ENCODE measurements at places on chromosomes 5 and 9.
A peak's percentile ranks its signal among the peaks of the same experiment; 100 is the strongest.

- no peaks in the 10 kb centered on the region for H3K36me3 ChIP-seq
- no peak overlapping the region for H3K4me3 ChIP-seq
- H3K27me3 ChIP-seq, result no peaks in the 10 kb centered on the region
- no peak overlapping the region for H3K27ac ChIP-seq
Measured at GRCh38 chr5:11044581-11044980, 283.5 kb upstream of the DAP start.

- H3K4me3 ChIP-seq, result no peak overlapping the region
- H3K27me3 ChIP-seq, result no peaks in the 10 kb centered on the region
- no peak for DNase-seq
- H3K27ac ChIP-seq, result no peak overlapping the region
- no peaks in the 10 kb centered on the region for H3K4me1 ChIP-seq
- H3K36me3 ChIP-seq, result no peaks in the 10 kb centered on the region
Measured at GRCh38 chr5:59066367-59067163, 483.7 kb downstream of the RAB3C start.

- no peak overlapping the region for H3K27ac ChIP-seq
- H3K4me1 ChIP-seq, result no peaks in the 10 kb centered on the region
- H3K4me3 ChIP-seq, result no peak overlapping the region
- no peaks in the 10 kb centered on the region for H3K36me3 ChIP-seq
- H3K27me3 ChIP-seq, result no peaks in the 10 kb centered on the region
Measured at GRCh38 chr5:164680812-164681520, 1175.5 kb downstream of the MAT2B start.

DNA sequence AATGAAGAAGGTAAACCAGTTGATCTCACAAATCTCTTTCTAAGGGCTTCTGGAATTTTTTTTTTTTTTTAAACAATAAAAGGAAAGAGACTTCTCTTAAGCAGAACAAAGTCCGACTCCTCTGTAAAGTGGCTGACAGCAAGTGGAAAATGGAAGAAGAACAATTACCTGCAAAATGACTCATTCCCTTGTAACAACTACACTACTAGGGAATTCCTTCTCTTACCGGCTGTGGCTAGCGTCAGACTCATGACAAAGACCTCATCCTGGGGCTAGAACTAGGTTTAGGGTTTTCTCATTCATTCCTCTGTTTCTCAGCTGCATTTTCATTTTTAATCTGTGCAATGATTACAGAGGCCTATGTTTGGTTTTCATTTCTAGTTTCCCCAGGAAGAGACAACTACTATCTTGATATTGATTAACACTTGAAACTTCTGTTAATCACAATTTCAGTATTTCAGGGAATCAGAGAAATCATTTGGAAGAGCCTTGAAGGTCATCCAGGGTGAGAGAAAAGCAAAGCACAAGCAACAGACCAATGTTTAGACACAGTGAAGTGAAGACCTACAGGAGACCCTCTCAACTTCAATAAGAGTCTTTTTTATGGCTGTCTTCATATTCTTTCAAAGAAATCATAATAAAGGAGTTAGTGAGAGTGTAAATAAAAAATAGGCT is 437.9 kb downstream of the RAB3C start:
- DNase-seq, result no peak
- H3K4me1 ChIP-seq, result no peaks in the 10 kb centered on the region
- no peaks in the 10 kb centered on the region for H3K27me3 ChIP-seq
- no peak overlapping the region for H3K4me3 ChIP-seq
- H3K27ac ChIP-seq, result no peak overlapping the region
- H3K36me3 ChIP-seq, result no peaks in the 10 kb centered on the region

GRCh38 chr5:153900703-153901395 is 137.9 kb downstream of the FAM114A2 start:
- no peak overlapping the region for H3K4me3 ChIP-seq
- H3K27me3 ChIP-seq, result no peaks in the 10 kb centered on the region
- DNase-seq, result no peak
- H3K4me1 ChIP-seq, result peaks cover 4% of the 10 kb centered on the region
- no peak overlapping the region for H3K27ac ChIP-seq
- H3K36me3 ChIP-seq, result no peaks in the 10 kb centered on the region

GRCh38 chr9:3299872-3300271 is 225.9 kb downstream of the RFX3 start:
- H3K27me3 ChIP-seq, result no peaks in the 10 kb centered on the region
- no peak overlapping the region for H3K4me3 ChIP-seq
- DNase-seq, result no peak
- H3K36me3 ChIP-seq, result no peaks in the 10 kb centered on the region
- no peak overlapping the region for H3K27ac ChIP-seq
- no peaks in the 10 kb centered on the region for H3K4me1 ChIP-seq

DNA sequence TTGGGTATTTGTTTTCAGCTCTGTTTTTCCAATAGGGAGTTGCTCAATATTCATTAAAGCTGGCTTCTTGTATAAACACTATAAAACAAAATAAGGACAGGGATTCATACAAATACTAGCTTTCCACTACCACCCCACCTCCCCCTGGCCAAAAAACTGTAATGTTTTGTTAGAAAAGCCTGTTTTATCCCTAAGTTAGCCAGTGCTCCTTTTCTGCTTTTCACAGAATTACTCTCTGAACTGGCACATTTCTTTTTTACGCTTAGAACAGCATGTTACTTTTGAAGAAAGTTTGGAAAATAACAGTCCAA is 147.4 kb upstream of the DMRT1 start:
- H3K27ac ChIP-seq, result peak overlapping the region; percentile 85
- H3K36me3 ChIP-seq, result no peaks in the 10 kb centered on the region
- peak overlapping the region; percentile 24 for H3K4me3 ChIP-seq

DNA sequence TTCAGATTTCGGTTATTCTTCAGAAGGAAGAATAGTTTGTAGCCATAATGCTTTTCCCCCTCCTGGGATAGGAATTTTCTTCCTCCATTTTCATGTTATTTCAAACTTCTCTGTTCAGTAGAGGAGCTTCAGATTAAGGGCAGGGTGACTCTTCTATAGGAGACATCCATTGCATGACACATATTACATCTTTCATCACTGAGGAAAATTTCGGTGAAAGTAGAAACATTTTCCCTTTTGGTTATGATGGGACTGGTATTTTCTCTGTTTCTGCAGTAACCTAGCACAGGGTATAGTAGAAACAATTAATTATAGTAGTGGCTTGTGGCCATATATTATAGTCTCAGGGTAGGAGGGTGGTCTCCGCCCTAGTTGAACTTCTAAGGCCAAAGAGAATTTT is 1.1 kb downstream of the IPO11 start:
- no peak overlapping the region for H3K27ac ChIP-seq
- peak overlapping the region; percentile 100 for H3K4me3 ChIP-seq
- H3K4me1 ChIP-seq, result peaks cover 3% of the 10 kb centered on the region

GRCh38 chr5:156135531-156135930 is 191.4 kb upstream of the SGCD start:
- H3K27ac ChIP-seq, result no peak overlapping the region
- H3K27me3 ChIP-seq, result no peaks in the 10 kb centered on the region
- H3K36me3 ChIP-seq, result no peaks in the 10 kb centered on the region

- H3K36me3 ChIP-seq, result no peaks in the 10 kb centered on the region
- peaks cover 1% of the 10 kb centered on the region for H3K4me1 ChIP-seq
- H3K4me3 ChIP-seq, result no peak overlapping the region
- no peak for DNase-seq
Measured at GRCh38 chr5:116506488-116506887, 68.1 kb downstream of the SEMA6A start.

DNA sequence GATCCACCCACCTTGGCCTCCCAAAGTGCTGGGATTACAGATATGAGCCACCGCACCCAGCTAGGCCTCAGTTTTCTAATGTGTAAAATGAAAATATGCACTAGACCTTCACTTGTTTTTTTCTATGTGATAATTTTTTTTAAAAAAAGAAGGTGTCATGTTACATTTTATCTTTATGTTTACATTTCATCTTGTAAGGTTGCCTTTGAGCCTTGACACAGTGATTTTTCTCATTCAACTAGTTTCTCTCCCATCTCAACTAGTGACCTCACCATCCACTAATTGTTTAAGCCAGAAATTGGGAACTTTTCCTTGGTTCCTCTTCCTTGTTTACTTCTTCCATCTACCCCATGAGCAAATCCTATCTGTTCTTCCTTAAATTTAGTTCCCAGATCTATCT is 21.5 kb downstream of the TMC1 start:
- H3K4me3 ChIP-seq, result no peak overlapping the region
- no peaks in the 10 kb centered on the region for H3K4me1 ChIP-seq
- H3K27ac ChIP-seq, result no peak overlapping the region
- H3K36me3 ChIP-seq, result no peaks in the 10 kb centered on the region

DNA sequence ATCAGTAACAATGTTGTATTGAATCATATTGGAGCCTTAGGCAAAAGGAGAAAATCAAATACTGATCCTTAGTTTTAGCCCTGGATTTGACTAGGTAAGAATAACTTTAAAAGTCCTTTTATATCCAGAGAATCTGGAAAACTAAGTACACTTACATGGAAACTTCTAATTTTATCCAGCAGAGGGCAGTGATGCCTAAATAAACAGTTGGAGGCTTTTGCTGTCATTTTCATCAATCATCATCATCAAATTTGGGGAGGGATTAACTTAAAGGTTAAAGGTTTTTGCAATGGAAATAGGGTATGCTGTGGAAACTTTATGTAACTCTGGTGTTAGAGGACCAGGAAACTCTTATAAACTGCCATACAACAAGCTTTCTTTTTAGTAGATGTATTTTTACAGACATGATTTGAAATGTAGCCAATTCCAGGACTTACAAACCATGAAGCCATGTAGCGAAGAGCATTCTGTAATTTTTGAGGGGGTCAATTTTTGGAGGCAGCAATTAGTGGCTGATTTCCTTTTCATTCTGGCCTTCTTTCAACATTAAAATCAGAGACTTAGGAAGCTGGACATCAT is 112.7 kb downstream of the OSTF1 start:
- H3K27ac ChIP-seq, result no peak overlapping the region
- H3K27me3 ChIP-seq, result no peaks in the 10 kb centered on the region
- no peaks in the 10 kb centered on the region for H3K4me1 ChIP-seq
- no peak for DNase-seq
- H3K36me3 ChIP-seq, result no peaks in the 10 kb centered on the region

DNA sequence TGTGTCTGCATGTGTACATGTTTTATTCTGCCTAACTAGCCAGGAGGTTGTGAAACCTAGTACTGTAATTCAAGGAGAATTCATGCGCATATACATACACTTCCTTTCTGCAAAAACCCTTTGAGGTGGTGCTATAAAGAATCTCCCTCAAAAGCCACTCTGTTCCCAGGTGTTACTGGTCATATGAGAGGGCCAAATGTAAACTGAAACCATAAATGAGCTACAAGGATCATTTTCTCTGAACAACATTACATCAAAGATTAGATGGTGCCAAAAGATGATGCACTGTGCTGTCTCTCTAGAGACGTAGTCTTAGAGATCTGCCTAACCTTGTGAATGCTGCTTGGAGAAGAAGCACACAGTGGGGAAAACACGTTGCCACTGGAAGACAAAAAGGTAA is 15.7 kb downstream of the NREP start:
- H3K4me3 ChIP-seq, result no peak overlapping the region
- H3K27ac ChIP-seq, result no peak overlapping the region
- peaks cover 4% of the 10 kb centered on the region for H3K4me1 ChIP-seq
- no peak for DNase-seq
- H3K27me3 ChIP-seq, result no peaks in the 10 kb centered on the region
- H3K36me3 ChIP-seq, result no peaks in the 10 kb centered on the region

GRCh38 chr9:79955300-79955699 is 383.5 kb downstream of the TLE4 start:
- no peak overlapping the region for H3K4me3 ChIP-seq
- no peaks in the 10 kb centered on the region for H3K36me3 ChIP-seq
- H3K27ac ChIP-seq, result no peak overlapping the region
- no peaks in the 10 kb centered on the region for H3K4me1 ChIP-seq

GRCh38 chr5:151221574-151221973 is 2.3 kb downstream of the CCDC69 start:
- peak overlapping the region; percentile 14 for H3K27ac ChIP-seq
- H3K4me1 ChIP-seq, result peaks cover 14% of the 10 kb centered on the region
- H3K27me3 ChIP-seq, result no peaks in the 10 kb centered on the region

GRCh38 chr5:176341325-176342157 is 20.0 kb downstream of the KIAA1191 start:
- H3K27me3 ChIP-seq, result no peaks in the 10 kb centered on the region
- H3K4me1 ChIP-seq, result no peaks in the 10 kb centered on the region
- DNase-seq, result no peak
- no peaks in the 10 kb centered on the region for H3K36me3 ChIP-seq

DNA sequence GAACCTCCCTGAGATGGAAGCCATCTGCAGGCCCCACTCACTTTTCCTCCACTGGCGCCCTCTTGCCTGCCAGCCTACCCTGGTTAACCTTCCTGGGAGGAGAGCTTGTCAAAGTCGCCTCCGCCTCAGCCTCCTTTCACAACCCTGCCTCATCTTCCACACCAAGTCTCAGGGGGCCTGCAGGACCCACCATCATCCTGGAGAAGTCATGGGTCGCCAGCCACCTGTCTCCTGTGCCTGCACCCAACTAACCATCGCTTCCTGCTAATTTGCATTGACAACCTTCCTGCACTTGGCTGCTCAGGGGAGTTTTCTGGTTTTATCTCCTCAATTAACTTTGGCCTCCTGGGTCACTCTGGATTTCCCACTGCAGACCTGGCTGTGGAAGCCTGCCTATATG is 52.8 kb upstream of the GRHPR start:
- H3K4me1 ChIP-seq, result no peaks in the 10 kb centered on the region
- H3K36me3 ChIP-seq, result no peaks in the 10 kb centered on the region
- no peak for DNase-seq
- no peak overlapping the region for H3K27ac ChIP-seq
- H3K4me3 ChIP-seq, result no peak overlapping the region

DNA sequence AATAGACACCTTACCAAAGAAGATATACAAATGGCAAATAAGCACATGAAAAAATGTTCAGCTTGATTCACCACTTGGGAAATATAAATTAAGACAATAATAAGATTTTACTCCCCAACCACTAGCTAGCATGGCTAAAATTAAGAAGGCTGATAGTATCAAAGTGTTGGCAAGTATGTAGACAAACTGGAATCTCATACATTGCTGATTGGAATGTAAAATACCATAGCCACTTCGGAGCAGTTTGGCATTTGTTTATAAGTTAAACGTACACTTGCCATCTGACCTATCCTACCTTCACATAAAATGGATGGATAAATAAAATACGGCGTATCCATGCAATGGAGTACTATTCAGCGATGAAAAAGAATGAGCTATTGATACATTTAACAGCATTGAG is 129.2 kb downstream of the ZNF462 start:
- no peaks in the 10 kb centered on the region for H3K4me1 ChIP-seq
- H3K27me3 ChIP-seq, result no peaks in the 10 kb centered on the region
- no peak overlapping the region for H3K4me3 ChIP-seq
- H3K36me3 ChIP-seq, result no peaks in the 10 kb centered on the region
- no peak overlapping the region for H3K27ac ChIP-seq

GRCh38 chr9:127522727-127523126 is 71.4 kb downstream of the LRSAM1 start:
- peaks cover 22% of the 10 kb centered on the region for H3K4me1 ChIP-seq
- H3K36me3 ChIP-seq, result no peaks in the 10 kb centered on the region
- H3K27me3 ChIP-seq, result no peaks in the 10 kb centered on the region
- H3K4me3 ChIP-seq, result no peak overlapping the region
- DNase-seq, result no peak

Measured in ovary (tissue), 10 donors.